SK-MEL-5 (cell line): ENCODE measurements at places on chromosomes 1 and 21. TPM values are rescaled to one million over a fixed set of nuclear protein-coding genes. Genes with fewer than 3 reads are reported as not detected.
A peak's percentile ranks its signal among the peaks of the same experiment; 100 is the strongest.

GRCh38 chr1:63795455-63795854, 21.6 kb downstream of the ROR1 start:
- no peak for DNase-seq

The C1orf53 gene
- 3.0 and 5.1 TPM in 2 replicates for total RNA-seq

- no peak for DNase-seq
Observed at GRCh38 chr1:198493329-198493728, 47.2 kb downstream of the ATP6V1G3 start.

DNA sequence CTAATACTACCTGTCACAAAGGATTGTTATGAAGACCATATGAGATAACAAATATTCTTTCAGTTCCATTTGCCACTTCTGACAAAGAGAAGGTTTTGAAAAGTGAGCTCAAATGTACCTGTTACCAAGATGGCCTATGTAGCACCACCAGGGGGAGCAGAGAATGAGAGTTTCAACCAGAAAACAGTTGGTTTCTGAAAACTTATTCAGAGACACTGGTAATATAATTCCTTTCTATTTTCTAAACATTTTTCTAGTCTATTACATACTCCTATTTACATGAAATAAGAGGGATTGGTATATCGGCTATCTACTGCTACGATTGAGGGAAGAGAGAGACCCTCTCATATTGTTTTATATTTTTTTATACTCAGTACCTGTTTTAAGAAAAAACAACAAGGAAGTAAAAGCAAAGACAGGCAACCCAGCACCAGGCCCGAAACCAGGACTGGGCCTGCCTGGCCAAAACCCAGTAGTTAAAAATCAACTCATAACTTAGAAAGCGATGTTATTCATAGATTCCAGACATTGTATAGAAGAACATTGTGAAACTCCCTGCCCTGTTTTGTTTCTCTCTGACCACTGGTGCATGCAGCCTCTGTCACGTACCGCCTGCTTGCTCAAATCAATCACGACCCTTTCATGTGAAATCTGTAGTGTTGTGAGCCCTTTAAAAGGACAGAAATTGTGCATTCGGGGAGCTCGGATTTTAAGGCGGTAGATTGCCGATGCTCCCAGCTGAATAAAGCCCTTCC, 48.3 kb downstream of the IL23R start:
- peak; percentile 59 for DNase-seq

GRCh38 chr1:107789817-107790524, 175.0 kb downstream of the VAV3 start:
- no peak for DNase-seq

The CR1L gene
- not detected in 2 replicates for total RNA-seq

GRCh38 chr1:54352755-54353154, 53.4 kb downstream of the SSBP3 start:
- no peak for DNase-seq

GRCh38 chr1:81179242-81179641, 621.5 kb upstream of the ADGRL2 start:
- no peak for DNase-seq

- DNase-seq = no peak
Observed at GRCh38 chr21:38680401-38680800, 125.3 kb upstream of the ETS2 start.

The CCDC181 gene
- total RNA-seq = 0.13 TPM in 1 of 2 replicates, not detected in the other

DNA sequence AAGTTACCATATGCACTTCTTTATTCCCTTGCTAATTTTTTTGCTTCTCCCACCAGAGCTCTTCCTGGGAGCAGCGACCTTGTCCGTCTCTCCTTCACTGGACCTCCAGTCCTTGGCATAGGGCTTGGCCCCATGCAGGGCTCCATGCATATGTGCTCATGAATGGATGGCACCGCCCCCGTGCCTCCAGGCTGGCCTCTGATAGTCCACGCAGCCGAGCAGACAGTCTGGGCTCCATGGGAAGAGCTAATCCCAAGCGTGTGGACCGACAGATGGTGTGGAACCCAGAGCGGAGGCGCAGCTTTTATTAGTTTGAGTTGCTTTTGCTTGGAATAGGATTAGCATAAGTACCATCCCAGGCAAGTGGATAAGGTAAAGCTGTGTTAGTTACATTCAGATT, 41.8 kb downstream of the CDCP2 start:
- DNase-seq = no peak

- DNase-seq = no peak
Observed at GRCh38 chr1:94936861-94937620, 10.1 kb upstream of the CNN3 start.

DNA sequence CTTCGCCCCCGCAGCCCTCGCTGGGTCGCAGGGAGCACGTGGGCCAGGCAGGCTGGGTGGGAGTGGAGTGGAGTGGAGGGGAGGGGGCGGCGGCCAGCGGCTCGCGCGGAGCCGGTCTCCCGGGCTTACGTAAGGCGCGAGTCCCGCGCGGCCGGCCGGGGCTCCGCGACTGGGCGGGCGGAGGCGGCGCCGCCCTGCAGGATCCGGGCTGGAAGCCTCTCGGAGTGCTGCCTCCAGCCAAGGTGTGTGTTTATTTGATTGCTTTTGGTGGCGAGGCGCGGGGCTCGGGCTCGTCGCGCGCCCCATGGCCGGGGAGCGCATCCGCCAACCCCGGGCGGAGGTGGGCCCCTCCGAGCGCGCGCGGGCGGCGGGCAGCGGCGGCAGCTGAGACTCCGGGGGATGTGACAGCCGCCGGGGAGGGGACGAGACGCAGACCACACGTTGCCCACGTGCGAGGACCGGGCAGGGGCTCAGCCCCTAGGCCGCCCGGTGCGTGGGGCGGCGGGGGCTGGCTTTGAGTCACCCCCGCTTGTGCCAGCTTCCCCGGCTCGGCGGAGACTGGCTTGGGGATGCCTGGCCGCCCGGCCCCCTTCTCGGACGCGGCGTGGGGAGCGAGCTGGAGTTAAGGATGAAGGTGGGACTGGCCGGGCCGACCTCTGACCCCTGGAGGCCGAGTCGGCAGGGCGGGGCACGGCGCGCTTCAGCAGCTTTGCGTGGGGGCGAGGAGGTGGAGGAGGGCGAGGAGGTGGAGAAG, 402 bp upstream of the AK4 start:
- DNase-seq = peak; percentile 7

- no peak for DNase-seq
Observed at GRCh38 chr1:9314111-9314510, 21.4 kb downstream of the SPSB1 start.

The KIF21B gene
- total RNA-seq = 0.74 and 0.85 TPM in 2 replicates

The LCE3D gene
- total RNA-seq = not detected in 2 replicates

GRCh38 chr1:3012456-3013291, 8.6 kb upstream of the ACTRT2 start:
- DNase-seq = peak; percentile 25

The TAS1R1 gene
- total RNA-seq = not detected in 2 replicates

The SPRR2D gene
- total RNA-seq = 26.7 and 39.8 TPM in 2 replicates
